Activated B cell treated with CpG ODN at 0.5 μM for 24 hours (primary cell): ENCODE measurements at places on chromosomes 7 and 10. TPM values are rescaled to one million over a fixed set of nuclear protein-coding genes. Genes with fewer than 3 reads are reported as not detected.

- DNase-seq, result no peak
Observed at GRCh38 chr7:126845331-126845730, 407.4 kb downstream of the GRM8 start.

The CFTR gene
- not detected in 2 replicates for total RNA-seq

DNA sequence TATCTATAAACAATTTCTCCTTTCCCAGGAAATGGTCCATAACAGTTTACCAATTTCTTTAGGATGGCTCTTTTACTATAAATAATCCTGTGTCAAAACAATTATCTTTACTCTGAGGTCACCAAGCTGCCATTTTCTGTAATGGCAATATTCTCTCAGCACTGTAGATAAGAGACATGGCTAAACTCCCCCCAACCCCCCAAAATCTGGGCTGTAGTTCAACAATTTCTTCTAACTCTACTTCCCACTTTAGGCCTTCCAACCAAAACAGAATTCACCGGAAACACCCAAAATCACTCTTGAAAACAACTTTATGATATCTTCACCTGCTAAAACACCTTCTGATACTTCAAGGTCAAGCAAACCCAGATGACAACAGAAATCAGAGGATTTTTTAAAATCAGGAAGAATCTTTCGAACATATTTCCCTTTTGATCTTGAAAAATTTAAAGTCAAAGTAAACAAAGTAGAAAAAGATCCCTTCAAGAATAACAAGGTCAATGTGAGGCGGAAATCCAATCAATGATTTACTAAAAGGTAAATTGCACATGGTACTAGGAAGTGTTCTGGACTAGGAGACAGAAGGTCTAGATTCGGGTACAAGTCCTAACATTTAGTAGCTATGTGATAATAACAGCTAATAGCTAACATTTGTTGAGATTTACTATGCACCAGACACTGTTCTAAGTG lies 176.8 kb downstream of the CPEB3 start:
- DNase-seq, result no peak

- no peak for DNase-seq
Observed at GRCh38 chr10:12595936-12596576, 246.7 kb downstream of the CAMK1D start.

DNA sequence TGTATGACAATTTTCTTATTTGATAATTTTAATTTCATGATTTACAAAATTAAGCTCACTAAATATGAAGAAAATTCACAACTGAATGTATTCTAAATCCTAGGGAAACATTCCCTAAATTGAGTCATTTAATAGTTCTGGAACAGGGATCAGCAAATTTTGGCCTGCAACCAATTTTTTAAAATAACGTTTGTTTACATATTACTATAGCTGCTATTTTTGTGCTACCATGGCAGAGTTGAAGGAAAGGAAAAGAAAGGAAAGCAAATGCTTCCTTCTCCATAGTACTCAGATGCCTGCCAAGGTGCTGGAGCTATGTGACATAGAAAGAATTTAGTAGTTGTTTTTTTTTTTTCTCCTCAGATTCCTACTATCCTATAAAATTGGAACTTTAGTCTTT lies 1307.7 kb upstream of the LRRTM3 start:
- DNase-seq, result no peak
